ENCODE measurements at places on chromosomes 3 and 15.

- no peak for DNase-seq
These were observed 332.9 kb downstream of the TIGIT start for GRCh38 chr3:114626751-114627150.

DNA sequence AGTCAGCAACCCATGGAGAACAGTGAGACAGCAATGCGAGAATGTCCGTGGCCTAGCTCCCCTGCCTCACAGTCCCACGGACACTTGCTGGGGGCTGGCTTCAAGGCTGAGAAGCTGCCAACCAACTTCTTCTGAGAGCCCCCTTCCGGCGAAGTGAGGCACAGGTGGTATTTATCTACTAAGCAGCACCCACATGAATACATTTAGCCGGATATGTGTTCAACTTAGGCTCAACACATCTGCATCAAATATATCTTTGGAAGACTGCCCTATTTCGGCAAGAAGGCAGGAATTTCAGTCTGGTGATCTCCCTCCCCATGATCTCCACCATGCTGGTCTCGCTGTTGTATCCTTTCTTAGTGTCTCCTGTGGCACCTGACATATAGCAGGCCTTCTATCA is 340.9 kb upstream of the NR2E3 start:
- no peak for DNase-seq

GRCh38 chr3:41259449-41260062 is 60.3 kb downstream of the CTNNB1 start:
- DNase-seq = no peak

DNA sequence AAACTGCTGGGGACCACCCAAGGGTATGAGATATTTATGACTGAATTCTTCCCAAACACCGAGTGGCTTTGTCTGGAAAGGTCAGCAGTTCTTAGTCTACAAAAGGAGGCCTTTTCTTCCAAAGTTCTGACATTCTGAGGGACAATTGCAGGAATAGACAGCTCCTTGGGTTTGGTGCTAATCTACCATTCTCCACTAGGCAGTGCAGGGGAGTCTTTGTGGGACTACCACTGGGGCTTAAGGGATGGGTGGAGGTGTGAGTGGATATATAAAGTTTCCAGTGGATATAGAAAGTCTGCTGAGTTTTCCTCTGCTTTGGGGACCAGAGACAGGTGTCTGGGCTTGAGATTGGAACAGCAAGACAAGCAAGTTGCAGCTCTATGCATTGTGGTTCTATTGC is 62.7 kb downstream of the EXOG start:
- no peak for DNase-seq

DNA sequence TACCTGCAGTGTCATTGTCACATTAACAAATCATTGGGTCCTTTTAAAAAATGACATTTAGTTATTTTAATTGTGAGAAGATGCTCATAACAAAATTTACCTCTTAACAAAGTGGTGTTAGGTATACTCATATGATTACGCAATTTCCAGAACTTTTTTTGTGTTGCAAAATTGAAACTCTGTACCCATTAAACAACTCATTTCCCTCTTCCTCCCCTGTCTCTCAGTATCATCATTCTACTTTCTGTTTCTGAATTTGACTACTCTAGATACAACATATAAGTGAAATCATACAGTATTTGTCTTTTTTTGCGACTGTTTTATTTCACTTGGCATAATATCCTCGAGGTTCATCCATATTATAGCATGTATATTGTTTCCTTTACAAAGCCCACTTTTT is 58.7 kb upstream of the CHST2 start:
- no peak for DNase-seq
